AG04449 (cell line): ENCODE measurements at places on chromosomes 3 and 15.

- no peak for DNase-seq
Measured at GRCh38 chr15:25700916-25701315, 162.2 kb downstream of the ATP10A start.

- no peak for DNase-seq
Measured at GRCh38 chr3:161389445-161390035, 18.2 kb upstream of the SPTSSB start.

- no peak for DNase-seq
Measured at GRCh38 chr15:62791694-62792093, 250.9 kb upstream of the TPM1 start.

DNA sequence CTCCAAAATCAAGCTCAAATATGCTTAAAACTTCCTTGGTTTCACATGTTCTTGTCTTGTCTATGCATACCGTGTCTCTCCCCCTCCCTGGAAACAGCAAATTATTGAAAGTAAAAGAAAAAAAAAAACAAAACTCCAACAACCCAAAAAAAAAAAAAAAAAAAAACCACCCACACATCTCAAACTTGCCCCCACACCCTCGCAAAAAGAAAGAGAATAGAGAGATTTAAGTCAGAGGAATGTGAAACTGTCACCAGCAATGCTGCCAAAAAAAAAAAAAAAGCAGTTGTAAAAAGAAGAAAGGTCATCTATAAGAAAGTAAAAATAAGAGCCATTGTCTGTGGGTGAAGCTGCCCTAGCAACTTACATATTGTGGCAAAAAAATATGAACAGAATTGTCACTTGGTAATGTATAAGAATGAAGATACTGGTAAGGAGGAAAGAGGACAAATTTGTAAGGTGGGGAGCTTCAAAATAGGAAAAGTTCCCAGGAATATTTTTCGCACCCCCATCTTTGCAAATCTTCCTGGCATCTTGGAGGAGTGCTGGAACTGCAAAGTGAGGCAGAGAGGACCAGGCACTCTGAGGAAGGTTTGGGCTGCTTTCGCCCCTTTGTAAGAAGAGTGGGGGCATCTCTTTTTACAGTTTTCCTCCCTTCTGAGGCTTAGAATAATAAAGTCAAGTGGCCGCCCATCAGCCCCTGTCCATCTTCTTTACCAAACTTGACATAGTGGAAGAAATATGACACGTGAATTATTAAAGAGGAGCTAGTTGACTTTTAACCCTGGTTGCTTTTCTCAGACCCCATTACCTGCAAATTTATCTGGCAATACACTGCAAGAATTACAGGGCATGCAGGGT, 81.8 kb downstream of the NR2F2 start:
- no peak for DNase-seq

DNA sequence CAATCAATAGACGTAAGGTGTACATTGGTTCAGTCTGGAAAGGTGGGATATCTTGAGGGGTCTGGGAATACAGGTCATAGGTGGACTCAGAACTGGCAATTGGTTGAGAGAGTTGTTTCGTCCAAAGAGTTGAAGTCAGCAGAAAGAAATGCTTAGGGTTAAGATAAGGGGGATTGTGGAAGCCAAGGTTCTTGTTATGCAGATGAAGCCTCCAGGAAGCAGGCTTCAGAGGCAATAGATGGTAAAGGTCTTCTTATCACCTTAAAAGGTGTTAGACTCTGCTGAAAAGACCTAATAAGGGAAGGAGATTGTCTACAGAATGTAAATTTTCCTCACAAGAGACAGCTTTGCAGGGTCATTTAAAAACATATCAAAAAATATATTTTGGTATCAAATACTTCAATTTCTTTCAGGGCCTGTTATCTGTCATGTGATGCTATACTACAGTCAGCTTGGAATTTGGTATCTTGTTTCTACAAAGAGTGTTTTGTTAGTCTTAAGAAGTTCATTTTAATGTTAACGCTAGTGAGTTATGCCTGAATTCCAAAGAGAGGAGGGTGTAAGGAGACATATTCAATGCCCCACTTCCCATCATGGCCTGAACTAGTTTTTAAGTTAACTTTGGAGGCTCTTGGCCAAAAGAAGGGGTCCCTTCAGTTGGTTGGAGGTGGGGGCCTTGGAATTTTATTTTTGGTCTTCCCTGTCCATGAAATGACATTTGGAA, 378.2 kb upstream of the ROBO2 start:
- DNase-seq = no peak

DNA sequence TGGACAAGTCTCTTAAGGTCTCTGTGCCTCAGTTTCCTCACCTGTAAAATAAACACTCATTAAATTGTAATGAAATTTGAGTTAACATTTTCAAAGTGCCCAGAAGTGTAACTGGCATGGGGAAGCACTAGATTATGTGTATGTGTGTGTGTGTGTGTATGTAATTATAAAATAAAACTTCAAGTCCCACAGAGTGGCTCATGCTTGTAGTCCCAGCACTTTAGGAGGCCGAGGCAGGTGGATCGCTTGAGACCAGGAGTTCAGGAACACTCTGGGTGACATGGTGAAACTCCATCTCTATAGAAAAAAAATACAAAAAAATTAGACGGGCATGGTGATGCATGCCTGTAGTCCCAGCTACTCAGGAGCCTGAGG, 403.4 kb downstream of the IL5RA start:
- DNase-seq = no peak

DNA sequence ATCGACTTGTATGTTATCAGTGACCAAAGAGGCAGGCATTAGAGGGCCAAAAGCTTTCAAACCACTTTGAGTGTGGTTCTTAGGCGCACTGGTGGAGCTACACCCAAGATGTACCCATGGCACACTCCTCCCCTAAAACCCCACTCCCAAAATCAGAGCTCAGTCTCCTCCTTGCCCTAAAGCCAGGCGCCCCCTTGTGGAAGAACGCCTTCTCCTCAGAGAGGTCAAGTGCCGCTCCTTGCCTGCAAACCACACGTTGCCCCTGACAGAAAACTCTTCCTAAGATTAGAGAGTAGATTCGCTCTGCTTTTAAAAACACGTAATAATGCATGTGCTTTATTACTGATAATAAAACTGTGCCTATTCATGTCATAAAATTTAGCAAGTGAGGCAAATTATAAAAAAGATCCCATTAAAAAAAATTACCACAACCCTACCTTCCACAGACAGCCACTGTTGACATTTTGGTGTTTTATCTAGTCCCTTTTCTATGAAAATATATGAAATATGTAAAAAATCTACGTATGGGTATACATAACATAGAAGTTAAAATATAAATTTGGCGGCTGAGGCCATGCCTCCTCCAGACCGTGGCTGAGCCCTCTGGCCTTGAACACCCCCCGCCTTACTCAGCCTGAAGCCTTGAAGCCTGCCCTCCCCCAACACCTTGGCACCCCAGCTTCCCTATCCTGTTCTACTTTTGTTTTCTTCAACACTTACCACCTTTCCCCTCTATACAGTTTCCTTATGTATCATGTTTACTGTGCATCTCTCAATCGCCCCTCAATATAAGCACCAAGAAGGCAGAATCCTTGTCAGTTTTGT, 33.5 kb downstream of the BCL2L10 start:
- no peak for DNase-seq

DNA sequence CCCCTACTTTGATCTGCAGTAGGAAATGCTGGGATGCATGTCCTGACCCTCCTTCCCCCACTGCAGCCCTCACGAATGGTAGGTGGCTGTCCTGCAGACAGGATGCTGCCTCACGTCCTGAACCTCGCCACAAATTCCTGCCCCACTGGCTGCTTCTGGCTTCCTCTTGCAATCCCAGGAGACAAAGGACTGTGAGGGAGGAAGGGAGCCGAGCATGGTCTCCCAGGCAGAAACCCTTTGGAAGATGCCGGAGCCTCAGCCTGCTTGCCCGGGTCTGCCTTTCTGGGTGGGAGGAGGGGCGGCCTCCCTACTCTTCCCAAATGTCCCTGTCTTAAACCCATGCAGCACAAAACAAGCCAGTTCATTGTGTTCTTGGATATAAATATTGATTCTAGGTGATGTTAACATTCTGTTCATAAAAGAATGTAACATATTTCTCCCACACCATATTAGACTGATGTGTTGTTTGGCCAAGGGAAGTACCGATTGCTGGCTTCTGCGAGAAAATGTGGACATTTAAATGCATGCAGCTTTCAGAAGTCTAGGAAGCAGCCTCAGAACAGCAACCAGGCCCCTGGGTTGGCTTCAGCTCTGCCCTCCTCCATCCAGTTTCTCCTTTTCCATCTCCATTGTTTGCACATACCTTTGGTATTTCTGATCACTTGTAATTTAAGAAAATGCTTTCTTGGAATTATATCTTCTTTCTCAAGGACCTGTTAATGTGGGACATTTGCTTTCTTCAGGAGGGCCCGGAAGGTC, 75.3 kb downstream of the HMG20A start:
- DNase-seq = no peak

GRCh38 chr3:32511005-32511404, 8.4 kb upstream of the CMTM6 start:
- no peak for DNase-seq

- no peak for DNase-seq
Measured at GRCh38 chr3:57053122-57053521, 7.3 kb upstream of the SPATA12 start.

DNA sequence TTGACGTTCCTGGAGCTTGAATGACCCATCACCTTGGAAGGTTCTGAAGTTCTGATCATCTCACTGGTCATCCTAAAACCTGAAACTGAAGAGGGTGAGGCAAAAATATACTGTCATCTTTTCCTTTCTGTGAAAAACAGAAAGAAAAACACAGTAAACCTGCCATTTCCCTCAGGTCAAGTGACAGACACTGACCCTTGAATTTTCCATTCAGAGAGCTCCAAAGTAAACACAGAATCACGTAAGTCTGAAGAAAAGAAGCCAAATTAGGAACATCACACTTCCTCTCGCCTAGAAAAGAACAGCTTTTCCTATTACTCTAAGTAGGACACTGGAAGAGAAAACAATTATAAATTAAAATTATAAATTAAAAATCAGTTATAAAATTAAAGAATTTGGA, 78.7 kb upstream of the TGFBR2 start:
- no peak for DNase-seq

DNA sequence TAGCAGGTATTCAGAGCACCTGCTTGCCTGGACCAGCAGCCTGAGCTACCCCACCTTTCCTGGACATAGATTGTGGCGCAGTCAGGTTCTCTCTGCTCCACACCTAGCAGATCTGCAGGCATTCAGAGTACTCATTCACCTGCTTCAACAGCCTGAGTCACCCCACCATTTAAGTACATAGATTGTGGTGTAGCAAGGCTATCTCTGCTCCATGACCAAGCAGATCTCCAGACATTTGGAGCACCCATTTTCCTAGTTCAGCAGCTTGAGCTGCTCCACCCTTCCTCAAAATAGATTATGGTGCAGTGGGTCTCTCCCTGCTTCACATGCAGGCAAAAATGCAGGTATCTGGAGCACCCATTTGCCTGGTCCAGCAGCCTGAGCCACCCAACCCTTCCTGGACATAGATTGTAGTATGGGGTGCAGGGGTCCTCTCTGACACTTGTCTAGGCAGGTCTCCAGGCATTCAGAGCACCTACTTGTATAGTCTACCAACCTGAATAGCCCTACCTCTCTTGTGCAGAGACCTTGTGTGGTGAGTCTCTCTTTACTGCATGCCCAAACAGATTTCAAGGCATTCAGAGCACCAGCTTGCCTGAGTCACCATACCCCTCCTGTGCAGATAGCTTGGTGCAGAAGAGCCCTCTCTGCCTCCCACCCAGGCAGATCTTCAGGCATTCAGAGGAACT, 466.0 kb upstream of the THBS1 start:
- no peak for DNase-seq

- no peak for DNase-seq
Measured at GRCh38 chr15:64807751-64808222, 17.7 kb downstream of the PIF1 start.

GRCh38 chr3:42773409-42773751, 327 bp upstream of the CCDC13 start:
- no peak for DNase-seq

- no peak for DNase-seq
Measured at GRCh38 chr15:95016511-95017229, 785.3 kb downstream of the MCTP2 start.

- no peak for DNase-seq
Measured at GRCh38 chr15:39083213-39083612, 497.7 kb upstream of the THBS1 start.

DNA sequence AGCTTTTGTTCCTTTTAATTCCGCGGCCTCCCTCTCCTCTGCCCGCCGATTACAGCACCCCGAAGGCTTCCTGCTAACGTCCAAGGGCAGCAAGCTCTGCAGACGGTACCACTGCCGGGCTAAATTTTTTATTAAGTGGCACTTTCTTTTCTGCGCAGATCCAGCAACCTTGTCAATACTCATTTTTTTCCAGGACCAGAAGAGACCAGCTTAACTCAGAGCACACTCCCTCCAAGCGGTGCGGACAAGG, 542 bp upstream of the MEIS2 start:
- DNase-seq = no peak

DNA sequence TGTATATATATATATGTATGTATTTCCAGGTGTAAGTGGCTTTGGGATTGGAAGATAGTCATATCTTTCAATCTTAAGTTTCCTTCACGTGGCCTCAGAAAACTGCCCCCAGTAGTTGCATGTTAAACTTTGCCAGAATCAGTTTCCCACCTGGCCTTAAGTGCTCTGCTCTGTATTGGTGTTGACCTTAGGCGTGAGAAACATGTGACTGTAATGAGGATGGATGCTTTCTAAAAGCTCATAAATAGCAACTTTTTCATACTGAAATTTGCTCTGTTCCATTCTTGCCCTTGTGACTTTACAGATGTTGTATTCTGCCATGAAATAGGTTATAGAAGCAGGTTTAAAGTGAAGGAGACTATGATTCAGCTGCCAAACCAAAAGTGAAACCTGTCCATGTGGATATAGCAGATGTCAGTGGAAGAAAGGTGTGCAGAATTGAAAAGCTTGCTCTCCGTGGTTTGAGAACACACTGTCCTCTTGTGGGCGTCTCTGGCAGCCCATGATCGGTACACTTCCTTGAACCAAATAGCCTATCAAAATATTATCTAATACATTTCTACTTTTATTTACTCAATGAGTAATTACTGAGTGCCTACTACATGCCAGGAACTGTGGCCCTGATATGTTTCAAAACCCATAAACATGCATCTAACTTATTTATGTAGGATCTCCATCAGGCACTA, 15.8 kb downstream of the SCG5 start:
- DNase-seq = no peak

- no peak for DNase-seq
Measured at GRCh38 chr3:124514683-124515082, 215.6 kb upstream of the UMPS start.

DNA sequence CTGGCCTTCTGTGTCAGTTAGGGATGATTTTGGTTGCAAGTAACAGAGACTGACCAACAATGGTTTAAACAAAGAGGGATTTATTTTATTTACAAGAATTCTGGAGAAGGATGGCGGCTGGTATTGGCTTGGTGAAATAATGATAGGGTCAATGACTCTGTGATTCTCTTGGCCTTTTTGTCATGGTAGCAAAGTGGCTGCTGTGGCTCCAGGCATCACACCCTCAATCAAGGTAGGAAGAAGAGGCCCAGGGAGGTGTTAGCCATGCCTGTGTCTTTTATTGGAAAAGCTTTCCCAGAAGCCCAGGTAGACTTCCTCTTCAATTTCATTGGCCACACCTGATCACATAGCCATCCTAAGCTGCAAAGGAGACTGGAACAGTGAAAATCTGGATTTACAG, 13.1 kb downstream of the FAM107A start:
- no peak for DNase-seq
